Kasumi-1 (cell line): ENCODE measurements at places on chromosomes 11 and 22.

DNA sequence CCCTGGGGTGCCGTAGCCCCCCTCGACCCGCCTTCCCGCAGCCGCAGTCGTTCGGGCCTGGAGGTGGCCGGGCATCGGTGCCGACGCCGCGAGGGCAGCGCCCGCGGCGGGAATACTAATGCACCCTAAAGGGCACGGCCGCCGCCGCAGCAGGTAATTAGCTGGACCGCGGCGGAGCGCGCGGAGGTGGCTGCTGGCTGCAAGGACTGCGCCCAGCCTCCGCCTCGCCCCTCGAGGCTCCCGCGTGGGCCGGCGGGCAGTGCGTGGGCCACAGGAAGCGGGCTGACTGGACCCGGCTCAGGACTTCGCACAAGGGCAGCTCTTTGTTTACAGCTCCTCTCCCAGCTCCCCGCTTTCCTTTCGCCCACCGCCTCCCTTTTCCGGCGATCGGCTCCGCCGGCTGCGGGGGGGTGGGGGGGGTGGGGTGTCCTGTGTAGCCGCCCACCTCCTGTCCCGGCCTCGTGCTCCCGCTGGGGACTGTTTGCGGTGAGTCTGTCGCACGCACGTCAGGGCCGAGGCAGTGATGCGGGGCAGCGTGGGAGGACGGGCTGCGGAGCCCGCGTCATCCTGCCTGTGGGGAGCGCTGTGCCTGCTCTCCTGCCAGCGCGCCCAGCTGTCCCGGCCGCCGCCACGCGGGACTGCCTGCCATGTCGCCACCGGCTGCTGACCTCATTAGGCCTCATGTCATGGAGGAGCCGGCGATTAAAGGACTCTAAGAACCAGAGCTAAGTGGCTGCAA lies 53.2 kb downstream of the GRIK4 start:
- no peak for DNase-seq

- DNase-seq: no peak
These were observed 2.5 kb downstream of the CNIH2 start for GRCh38 chr11:66280428-66280827.

- no peak for DNase-seq
These were observed 36.2 kb upstream of the POGLUT3 start for GRCh38 chr11:108534274-108534882.

GRCh38 chr22:48185071-48186055 lies 1422.9 kb downstream of the TBC1D22A start:
- no peak for DNase-seq

DNA sequence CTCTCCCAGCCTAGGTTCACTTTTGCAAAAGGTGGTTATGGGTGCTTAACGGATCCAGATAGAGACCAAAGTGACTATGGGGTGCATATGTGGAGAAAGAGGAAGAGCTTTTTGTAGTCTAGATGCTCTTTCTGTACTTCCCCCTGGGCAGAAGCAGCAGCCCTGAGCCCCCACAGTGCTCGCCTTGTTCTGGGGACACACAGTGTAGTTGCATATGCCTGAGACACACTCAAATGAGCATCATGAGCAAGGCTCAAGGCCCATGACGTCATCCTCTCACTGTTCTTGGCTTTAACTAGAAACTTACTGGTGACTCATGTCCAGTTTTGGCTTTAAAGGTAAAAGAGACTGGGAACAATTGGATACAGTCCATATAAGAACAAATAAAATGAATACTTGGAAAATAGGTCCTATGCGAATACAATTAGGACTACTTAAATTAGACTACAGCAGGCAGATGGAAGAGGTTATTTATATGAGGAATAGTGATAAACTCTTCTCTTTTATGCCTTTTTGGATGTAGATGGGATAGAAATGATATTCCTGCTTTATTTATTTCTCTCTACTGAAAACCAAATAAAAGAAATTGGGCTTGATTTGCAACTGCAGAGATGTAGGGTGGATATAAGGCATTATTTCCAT lies 20.1 kb upstream of the PEX26 start:
- peak; percentile 59 for DNase-seq

GRCh38 chr11:65637794-65638419 lies at the start of gene SIPA1:
Gene SIPA1, plus strand, starts transcription at chr11:65638101. Its CDS starts 2,821 bp downstream, at chr11:65640922.
- DNase-seq: peak; percentile 57

DNA sequence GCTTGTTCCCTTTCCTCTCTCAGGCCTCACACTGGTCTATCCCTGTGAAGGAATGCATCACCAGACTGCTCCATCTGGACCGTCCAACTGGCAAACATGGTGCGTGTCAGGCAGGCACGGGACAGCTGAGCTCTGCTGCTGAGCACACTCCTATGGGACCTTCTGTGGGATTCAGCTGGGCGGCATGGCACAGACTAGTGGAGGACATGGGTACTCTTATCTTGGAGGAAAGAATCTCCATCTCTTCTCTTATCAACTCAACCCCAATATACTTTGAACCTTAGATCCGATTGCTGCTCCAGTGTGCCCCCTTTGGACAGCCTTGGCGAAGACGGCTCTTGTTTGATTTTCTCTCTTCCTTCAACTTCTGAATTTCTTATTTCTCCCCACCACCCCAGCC lies 593.6 kb downstream of the ETS1 start:
- no peak for DNase-seq

DNA sequence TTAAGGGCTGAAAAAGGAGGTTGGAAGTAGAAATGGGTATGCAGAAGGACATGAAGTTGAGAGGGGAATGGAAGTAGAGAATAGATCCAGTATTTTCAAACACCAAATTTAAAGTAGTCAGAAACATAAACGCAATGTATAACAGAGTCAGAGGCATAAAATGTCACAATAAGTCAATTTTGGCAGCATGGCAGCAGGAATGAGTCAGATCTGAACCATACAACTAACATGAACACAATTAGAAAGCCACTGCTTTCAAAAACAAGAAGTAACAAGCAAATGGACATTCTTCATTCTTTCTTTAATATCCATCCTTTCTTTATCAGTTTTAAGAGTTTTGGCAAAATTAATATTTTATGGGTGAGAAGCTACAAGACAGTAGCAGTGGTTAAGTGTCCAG lies 2.5 kb downstream of the CHORDC1 start:
- DNase-seq: no peak

- peak; percentile 57 for DNase-seq
These were observed 4.7 kb upstream of the NEAT1 start for GRCh38 chr11:65417702-65418430.

DNA sequence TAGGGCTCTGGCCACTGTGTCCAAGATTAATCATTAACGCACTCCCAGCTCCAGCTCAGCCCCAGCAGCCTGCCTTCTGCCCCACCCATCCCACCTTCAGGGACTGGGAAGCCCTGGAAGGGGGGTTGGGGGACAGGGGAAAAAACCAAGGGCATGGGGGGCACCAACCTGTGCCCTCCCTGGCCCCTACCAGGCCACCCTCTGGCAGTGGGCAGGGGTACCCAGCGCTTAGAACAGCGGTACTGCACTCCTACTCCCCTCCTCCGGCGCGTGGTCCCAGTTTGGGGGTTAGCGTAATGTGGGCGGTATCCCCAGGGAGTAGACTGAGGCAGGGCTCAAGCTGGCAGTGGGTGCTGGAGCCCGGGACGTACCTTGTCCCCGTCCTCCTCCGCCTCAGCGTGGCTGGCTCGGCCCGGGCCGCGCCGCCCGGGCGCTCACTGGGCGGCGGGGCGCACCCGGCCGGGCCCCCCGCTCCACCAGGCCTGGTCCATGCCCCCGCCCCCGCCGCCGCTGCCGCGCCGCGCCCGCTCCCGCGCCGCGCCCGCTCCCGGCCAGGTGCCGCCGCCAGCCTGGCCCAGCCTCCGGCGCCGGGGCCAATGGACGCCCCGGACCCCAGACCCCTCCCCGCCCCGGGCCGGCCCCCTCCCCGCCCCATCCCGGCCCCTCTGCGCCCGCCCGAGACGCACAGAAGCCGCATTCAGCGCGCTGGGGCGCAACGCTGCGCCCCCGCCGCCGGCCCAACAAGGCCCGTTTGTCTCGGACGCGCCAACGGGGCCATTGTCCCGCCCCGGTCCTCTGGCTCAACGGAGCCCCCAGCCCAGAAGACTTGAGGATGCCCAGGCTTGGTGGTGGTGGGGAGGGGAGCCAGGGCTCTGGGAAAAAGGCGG lies at the start of gene GAL3ST1:
Gene GAL3ST1 (minus strand): TSS at position 571 of the 887 bp plus-strand sequence. CDS start 17,273 bp downstream, outside the sequence.
- no peak for DNase-seq

- no peak for DNase-seq
These were observed 102.4 kb downstream of the WT1 start for GRCh38 chr11:32332990-32333319.

DNA sequence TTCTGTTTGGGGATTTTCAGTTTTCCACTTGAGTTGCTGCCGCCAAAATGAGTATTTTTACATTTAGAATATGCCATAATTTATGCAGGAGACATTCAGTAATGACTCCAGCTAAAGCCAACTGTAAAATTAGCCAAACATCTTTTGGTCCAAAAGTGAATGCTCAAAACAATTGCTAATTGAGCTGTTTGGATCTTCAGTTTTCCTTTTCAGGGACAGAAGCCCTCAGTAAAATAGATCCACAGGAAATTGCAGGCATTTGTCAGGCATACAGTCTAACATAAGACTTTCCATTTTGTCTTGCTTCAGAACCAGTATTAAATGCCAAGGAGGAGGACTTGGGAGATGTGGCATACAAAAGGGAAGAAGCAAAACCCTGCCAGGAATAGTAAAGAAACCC lies 524.8 kb upstream of the API5 start:
- DNase-seq: no peak

GRCh38 chr11:126518071-126518971 lies 162.8 kb downstream of the ST3GAL4 start:
- DNase-seq: no peak

DNA sequence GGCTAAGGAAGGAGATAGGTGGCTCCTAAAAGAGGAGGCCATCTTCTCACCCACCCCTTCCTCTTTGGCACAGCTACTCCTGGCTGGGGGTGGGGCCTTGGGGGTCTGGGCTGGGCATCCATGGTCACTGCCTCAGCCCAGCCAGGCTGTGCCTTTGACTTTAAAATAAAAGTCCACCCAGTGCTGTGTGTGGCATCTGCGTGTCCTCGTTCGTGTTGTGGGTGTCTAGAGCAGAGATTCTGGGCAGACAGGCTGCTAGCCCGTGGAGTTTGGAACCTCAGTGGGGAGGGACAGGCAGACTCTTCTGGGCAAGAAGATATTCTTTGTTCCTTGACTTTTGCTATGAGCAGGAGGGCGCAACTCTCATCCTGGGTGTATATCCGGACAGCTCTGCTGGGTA lies 13.1 kb downstream of the RPS6KA4 start:
- DNase-seq: no peak

GRCh38 chr11:22780952-22781593 lies 48.5 kb downstream of the SVIP start:
- DNase-seq: no peak

- DNase-seq: no peak
These were observed 19.0 kb upstream of the OR52K2 start for GRCh38 chr11:4430051-4430450.

- no peak for DNase-seq
These were observed 25.0 kb downstream of the ADA2 start for GRCh38 chr22:17194213-17194612.

DNA sequence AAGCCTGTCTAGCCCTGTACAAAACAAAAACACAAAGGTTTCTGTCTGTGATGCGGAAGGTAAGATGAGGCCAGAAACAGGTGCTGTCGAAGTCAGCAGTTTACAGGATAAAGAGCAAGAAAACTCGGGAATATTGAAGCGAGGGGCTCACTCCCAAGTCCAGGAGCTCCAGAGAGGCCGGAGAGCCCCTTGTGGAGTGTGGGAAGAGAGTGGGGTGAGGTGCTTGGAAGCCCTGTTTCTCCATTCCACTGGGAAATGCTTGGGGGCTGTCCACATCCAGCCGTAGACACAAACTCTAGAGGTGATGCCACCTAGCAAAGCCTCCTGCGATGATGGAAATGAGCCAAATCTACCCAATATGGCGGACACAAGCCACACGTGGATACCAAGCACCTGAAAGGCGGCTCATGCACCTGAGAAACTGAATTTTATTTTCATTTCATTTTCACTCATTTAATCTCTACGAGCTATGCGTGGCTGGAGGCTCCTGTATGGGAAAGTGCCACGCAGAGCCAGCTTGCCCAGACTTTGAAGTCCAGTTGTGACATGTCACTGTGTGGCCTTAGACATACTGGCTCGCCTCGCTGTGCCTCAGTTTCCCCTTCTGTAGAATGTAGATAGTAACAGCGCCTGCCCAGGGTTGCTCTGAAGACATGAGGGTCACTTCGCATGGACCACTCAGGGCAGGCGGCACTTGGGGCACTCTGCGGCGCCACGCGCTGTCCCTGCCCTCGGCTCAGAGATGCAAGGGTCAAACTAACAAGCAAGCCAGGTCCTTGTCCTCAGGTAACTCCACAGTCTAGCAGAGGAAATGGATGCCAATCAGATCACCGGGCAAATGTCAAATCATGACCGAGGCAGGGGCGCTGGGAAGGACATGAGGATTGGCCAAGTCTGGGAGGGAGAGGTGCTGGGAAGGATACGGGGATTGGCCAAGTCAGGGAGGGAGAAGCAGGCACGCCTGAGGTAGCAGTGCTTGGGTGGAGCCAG lies 684.7 kb downstream of the TBC1D22A start:
- no peak for DNase-seq

DNA sequence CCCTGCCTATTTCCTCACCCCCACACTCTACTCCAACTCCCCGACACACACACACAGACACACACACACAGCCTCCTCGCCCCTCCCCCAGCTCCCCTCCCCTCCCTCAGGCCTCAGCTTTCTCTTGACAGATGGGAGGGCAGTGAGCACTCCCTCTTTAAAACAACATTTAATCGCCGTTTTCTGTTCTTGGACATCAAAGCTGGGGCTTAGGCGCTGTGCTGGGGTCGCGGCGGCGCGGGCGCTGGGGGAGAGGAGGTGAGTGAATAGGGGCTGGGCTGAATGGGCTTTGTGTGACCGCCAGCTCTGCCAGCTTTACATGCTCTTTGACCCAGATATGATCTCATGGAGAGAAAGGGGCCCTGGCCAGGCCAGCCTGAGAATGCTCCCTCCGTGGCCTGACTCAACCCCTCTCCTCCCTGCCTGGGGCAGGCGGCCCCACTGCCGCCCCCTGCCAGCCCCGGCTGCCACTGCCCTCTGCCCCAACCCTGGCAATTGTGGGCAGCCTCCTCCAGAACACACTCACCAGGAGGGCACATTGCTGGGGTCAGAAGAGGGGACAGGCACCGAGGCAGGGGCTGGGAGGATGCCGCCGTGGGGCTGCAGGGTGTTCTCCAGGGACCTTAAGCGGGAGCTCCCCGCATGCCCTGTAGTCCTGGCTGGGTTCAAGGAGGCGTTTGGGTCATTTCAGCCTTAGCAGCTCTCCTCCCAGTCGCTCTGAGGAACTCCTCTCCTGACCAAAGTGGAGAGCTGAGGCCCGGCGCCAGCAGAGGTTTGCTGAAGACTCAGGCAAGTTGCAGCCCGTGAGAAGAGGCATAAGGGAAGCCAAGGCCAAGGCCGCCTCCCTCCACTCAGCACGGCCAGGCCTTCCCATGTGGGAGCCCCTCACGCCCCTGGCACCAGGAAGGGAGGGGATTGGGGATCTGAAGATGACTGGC lies 38.3 kb upstream of the NNMT start:
- DNase-seq: no peak

GRCh38 chr11:86251345-86251744 lies 6.8 kb downstream of the EED start:
- no peak for DNase-seq
